ENCODE measurements at places on chromosomes 11 and 22. TPM values are rescaled to one million over a fixed set of nuclear protein-coding genes. Genes with fewer than 3 reads are reported as not detected.

Gene EMID1
- total RNA-seq, result 0.42 TPM

Gene DEPDC7
- total RNA-seq, result 0.32 TPM

Gene MAJIN
- not detected for total RNA-seq

Gene TIMM10
- total RNA-seq, result 76.6 TPM

Gene OTOG
- not detected for total RNA-seq

Gene CYB5R2
- 1.3 TPM for total RNA-seq

Gene AGBL2
- 1.5 TPM for total RNA-seq
